ENCODE measurements at places on chromosomes 6 and 20.

DNA sequence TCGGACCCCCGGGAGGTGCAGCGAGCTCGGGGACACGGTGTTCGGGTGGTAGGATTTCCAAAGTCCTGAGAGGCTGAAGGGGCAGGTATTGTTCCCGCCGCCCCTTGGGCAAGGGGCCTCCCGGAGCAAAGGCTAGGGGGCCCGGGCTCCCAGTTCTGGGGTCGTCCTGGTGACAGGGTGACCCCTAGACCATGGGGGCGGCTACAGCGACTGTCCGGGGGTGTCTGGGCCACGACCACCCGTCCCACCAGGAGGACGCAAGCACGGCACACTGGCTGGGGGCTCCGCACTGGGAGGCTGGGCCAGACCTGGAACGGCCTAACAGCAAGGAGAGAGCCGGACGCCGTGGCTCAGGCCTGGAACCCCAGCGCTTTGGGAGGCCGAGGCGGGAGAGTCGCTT is 55.6 kb downstream of the PRR18 start:
- no peak for DNase-seq

DNA sequence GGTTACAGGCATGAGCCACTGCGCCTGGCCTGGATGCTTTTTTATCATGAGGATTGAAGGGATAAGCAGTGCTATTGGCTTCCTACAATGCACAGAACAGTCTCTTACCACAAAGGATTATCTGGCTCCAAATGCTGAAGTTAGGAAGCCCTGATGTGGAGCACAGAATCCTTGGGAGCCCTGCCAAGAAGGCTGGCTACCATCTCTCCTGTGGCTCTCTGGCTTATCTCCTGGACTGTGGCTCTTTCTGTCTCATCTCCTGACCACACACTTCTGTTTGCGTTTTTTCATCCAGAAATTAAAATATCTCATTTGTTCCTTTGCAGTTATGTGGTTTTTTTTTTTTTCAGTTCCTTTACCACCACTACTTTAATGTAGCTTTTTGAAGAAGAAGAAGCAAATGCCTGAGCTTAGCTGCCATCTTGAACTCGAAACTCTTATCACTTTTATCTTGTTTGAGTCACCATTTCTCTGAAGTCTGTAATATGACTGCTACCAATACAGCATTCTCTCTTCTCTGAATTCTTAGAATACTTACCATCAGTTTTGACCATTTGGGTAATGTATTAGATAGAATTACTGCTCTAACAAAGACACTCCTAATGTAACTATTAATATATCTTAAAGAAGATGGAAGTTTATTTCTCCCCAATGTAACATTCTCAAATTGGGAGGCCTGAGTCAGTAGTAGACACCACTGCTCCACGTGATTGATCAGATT is 1044.7 kb downstream of the KIF16B start:
- DNase-seq: no peak

GRCh38 chr6:144027932-144028587 is 20.0 kb upstream of the PLAGL1 start:
- no peak for DNase-seq

GRCh38 chr6:48567016-48567415 is 456.0 kb upstream of the PTCHD4 start:
- DNase-seq: no peak

- DNase-seq: no peak
These were observed 27.5 kb downstream of the RNASET2 start for GRCh38 chr6:166928644-166929541.

DNA sequence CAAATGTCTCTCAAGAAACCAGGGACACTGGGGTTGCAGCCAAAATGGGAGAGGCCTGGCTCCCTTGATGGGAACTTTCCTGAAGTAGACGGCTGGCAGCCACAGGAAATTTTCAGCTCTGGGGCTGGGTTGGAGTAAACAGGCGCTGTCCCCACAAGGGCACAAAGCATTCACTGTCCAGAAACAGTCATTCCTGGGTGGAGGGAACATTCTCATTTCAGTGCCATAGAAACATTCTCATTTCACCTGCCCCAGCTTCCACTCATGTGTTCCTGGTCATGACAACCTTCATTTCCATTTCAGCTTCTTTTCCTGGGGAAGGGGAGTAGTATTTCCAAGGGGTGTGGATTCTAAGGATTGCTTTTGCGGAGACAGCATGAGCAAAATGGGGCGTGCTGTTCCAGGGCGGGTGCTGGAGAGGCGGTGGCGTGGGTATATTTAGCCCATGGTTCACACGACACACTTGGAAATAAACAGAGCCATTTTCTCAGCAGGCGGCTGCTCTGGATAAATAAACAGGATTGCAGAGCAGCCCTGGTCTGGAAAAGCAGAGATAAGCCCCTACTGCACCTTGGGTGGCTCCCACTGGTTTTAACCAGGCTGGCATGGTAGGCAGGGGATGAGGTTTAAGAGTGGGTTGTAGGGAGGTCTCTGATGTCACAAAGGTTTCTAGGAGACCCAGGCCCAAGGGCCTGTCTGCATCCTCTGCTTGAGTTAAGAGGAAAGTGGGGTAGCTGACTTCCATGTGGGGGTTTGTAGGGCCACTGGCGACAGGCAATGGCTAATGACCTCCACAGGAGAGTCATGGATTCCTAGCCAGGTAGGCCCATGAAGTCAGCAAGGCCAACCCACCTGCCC is 32.9 kb downstream of the COX4I2 start:
- no peak for DNase-seq

GRCh38 chr6:84258866-84259265 is 31.4 kb upstream of the CEP162 start:
- DNase-seq: no peak

GRCh38 chr20:12815231-12815768 is 193.5 kb upstream of the SPTLC3 start:
- DNase-seq: no peak

GRCh38 chr6:90072935-90073464 is 178.7 kb downstream of the GJA10 start:
- DNase-seq: no peak

GRCh38 chr6:157706883-157707282 is 116.2 kb upstream of the SNX9 start:
- no peak for DNase-seq

GRCh38 chr6:34317882-34318498 is 69.2 kb upstream of the SMIM29 start:
- no peak for DNase-seq

- DNase-seq: no peak
These were observed 181.0 kb downstream of the COL12A1 start for GRCh38 chr6:75024828-75025227.

DNA sequence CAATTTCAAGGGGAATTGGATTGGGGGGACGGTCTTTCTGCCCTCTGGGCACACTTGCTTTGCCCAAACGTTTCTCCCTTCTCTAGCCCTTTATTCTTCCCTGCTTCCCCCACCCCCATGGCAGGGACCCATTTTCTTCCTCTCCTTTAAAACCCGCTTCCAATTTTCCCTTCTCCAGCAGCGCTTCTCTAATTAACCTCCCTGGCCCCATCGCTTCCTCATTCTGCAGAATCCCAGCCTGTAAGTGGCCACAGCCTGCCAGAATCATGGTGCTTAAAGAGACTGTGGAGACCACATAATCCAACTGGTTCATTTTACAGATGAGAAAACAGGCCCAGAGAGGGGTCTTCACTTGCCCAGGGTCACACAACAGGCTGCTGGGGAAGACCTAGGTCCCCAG is 61.4 kb downstream of the CPNE5 start:
- DNase-seq: no peak

- peak; percentile 63 for DNase-seq
These were observed at the start of gene MAK for GRCh38 chr6:10837995-10838793. MAK (minus strand) TSS chr6:10838539; CDS start chr6:10830648, 7,891 bp downstream.

GRCh38 chr20:62576815-62577489 is 65.4 kb upstream of the SLCO4A1 start:
- DNase-seq: no peak

- DNase-seq: no peak
These were observed 322.2 kb downstream of the PLCB1 start for GRCh38 chr20:8454137-8454712.

DNA sequence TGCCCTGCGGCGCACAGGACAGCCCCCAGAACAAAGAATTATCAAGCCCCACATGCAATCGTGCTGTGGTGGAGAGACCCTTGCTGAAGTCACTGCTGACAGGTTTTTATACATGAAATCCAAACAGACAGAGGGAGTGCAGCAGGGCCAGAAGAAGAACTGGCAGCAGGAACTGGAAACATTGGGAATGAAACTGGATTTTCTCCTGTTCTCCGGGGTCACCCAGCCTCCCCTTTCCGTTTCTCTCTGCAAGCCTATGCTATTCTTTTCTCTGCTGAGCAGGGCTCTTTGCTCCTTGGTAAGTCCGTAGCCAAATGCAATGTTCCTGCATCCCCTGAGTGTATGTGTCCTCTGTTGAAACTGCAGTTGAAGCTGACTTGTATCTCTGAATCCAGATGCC is 63.5 kb upstream of the QKI start:
- no peak for DNase-seq

GRCh38 chr20:35465976-35466375 is 10.6 kb downstream of the CEP250 start:
- no peak for DNase-seq

DNA sequence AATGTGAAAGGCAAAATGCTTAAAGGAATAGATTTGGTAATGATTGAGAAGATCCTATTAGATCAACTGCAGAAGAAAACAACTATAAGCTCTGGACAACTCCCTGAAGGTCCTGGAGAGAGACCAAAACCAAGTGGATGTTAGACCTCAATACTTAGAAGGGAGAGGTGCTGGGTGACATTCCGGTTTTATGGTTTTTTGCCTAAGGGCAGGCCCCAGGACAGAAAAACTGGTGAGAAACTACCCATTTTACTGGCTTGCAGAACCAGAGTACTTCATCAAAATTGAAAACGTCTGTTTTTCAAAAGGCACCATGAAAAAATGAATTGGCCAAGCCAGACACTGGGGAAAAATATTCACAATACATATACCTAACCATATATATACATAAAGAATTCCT is 26.3 kb downstream of the SAMHD1 start:
- DNase-seq: no peak

GRCh38 chr6:31952140-31952805 is 6.4 kb downstream of the CFB start:
- DNase-seq: no peak

- no peak for DNase-seq
These were observed at the start of gene TMEM244 for GRCh38 chr6:129860908-129861665. TMEM244 (minus strand) TSS chr6:129861315; CDS start chr6:129861188, 127 bp downstream.

- DNase-seq: no peak
These were observed 9.5 kb downstream of the FAM209B start for GRCh38 chr20:56542489-56543030.

DNA sequence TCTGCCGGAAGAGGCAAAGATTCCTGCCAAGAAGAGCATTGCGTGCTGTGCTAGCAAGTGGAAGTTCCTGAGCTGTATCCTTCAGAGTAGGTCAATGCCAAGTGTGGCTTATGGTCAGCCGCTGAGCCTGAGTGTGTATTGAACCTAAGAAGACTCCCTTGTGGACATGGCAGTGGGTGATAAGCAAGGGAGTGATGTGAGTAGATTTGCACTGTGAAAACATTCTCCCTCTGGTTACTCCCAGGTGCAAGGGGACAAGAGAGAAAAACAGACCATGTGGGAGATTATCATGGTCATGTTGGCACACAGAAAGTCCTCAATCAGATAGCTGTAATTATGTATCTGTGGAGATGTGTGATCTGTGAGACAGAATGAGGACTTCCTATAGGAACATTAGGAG is 6.1 kb upstream of the TMEM74B start:
- no peak for DNase-seq

DNA sequence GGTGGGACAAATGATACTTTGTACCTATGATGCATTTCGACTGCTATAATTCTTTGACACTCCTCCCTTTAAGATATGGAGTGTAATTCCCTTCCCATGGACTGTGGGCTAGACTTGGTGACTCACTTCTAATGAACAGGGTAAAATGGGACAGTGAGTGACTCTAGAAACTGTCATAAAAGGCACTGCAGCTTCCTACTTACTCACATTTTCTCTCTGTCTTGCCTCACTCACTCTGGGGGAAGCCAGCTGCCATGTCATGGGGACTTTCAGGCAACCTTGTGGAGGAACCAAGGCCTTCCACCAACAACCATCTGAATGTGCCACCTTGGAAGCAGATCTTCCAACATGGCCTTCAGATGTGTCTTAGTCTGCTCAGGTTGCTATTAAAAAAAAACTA is 12.9 kb upstream of the GFOD1 start:
- DNase-seq: no peak

- DNase-seq: no peak
These were observed 6.4 kb downstream of the EXOC2 start for GRCh38 chr6:686497-686896.

GRCh38 chr6:157558487-157559200 is 177.7 kb downstream of the ZDHHC14 start:
- no peak for DNase-seq

GRCh38 chr6:151241853-151242252 is 2.1 kb downstream of the AKAP12 start:
- no peak for DNase-seq

DNA sequence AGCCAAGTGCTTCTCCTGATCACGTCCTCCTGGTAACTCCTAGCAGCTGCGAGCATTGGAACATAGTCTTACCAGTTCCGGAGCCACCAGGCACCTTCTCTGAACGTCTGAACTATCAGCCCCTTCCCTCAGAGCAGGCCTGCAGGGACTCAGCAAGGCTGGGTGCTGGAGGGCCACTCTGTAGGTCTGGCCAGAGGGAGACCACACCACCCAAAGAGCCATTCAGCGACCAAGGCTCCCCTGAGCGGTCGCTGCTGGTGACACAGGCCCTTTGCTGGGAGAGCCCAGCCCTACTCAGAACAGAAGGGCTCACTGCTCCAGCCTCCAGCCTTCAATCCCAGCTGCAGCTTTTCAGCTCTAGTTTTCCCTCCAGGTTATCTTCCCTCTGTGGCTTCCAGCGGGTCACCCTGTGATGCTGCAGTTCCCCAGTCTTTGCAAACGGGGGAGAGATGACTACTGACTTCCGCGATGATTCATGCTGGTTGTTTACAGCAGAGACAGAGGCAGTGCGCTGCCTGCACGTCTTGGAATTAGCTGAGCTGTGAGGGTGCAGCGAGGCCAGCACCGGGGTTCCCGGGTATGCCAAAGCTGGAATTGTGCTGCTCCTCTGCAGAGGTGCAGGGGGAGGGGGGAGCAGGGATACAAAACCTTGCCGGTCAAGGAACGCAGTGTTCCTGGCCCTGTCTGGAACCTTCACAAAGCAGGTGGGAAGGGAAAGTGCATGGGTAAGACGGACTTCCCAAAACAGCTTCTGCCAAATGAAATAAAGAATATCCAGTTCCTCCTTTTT is 161.4 kb downstream of the LY86 start:
- no peak for DNase-seq

GRCh38 chr6:5081955-5082354 is 3.2 kb upstream of the PPP1R3G start:
- no peak for DNase-seq
